ENCODE measurements at places on chromosomes 1 and 21.

DNA sequence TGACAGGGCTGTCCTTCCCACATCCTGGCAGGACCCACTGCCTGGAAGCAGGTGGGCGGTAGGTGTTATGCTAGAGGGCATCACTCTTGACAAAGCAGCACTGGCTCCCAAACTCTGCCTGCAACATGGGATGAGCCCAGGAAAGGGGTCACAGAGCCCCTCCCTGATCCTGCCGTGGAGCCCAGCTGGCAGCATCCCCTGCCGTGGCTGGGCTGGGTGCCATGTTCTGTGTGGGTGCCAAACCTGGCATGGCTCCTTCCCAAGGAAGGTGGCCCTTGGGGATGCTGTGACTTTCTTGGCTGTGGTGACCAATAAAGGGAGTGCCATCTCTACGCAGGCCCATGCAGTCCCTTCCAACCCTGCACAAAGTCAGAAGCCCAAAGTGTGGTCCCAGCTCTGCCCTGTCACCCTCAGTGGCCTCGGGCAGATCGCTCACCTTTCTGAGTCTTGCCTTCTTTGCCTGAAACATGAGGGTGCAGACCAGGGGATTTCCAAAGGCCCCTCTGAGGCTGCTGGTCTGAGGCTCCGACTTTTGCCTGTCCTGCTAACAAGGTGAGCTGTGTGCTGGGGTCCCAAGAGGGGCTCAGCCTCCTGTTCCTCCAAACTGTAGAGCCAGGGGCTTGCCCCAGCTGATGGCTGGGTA is 6.0 kb downstream of the CDK18 start:
- no peak for DNase-seq

- no peak for DNase-seq
These were observed 90.9 kb downstream of the LRRC8C start for GRCh38 chr1:89723863-89724262.

DNA sequence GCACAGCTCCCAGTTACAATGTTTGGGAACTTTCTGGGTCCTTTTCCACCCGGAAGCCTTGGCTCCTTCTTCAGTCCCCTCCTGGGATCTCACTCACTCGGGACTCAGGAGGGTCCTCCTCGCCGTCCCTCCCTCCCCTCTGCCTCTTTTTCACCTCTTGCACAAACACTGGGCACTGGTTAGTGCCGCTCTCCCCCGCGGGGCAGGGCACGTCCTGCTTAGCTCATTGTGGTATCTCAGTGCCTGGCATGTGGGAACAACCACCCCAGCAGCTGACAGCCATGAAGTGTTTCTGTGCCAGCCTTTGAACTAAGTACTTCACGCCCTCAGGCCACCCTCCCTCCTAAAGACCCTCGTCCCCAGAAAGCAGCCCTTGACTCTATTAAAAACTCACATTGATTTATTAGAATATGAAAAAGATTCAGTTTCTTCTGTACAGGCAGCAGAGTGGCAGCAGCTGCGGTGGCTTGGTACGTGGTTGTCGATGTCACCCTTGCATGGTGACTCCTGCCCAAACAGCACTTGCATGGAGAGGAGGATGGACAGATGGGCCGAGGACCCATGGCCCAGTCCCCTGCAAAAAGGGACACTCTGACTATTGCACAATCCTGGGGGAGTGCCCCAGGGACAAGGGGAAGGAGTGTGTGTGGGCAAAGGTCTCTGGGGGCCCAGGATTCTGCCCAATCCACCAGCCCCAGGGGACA is 56.3 kb downstream of the SLC9A1 start:
- no peak for DNase-seq

DNA sequence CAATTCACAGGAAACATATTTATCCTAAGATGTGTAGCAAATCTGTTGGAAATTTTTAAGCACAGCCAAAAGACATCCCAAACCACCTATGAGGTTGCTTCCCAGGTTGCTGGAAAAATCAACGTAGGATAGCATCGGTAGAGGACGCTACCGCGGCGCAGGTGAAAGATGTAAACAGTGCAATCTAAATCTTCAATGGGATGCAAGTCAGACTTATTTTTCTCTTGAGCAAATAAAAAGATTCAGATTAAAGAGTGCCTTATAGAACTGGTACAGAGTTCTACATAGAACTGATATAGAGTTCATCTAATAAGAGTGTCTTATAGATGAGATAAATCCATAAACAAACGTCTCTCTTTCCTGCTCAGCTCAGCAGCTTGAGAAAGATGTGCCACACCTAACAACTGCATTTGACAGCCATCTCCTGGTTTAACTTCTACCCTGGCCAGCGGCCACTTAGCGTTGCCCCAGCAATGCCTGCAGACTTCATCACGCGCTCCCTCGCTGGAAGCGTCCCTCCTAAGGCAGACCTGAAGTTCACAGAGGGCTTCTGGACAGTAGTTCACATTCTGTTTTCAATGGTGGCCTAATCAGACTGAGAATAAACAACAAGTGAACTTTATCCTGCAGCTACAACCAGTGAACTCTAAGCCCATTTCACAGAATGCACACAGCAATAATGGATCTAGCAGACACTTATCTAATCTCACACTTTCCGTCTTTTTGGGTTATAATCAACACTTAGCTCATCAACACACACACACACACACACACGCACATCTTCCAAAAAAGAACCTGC is 164.5 kb downstream of the TOMM20 start:
- peak; percentile 67 for DNase-seq

DNA sequence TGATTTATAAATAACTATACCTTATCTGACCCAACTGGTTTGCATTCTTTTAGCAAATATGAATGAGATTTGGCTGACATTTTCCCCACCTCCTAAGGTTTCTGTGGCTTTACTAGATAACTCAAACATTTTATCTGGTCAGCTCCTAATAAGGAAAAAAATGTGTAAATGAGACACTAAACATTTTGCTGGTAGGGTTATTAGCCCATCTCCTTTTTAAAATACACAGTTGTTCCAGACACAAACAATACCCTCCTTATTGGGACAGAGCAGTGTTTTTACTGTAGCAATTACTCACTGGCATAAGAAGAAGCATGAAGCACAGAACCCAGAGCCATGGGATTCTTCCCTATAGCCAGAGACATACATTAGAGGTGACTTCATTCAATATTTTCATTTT is 53.8 kb upstream of the NUF2 start:
- DNase-seq = no peak

GRCh38 chr21:24658026-24658425 is 949.3 kb downstream of the MRPL39 start:
- DNase-seq = no peak

- DNase-seq = no peak
These were observed 3.1 kb downstream of the C1orf216 start for GRCh38 chr1:35715568-35716002.

- DNase-seq = no peak
These were observed 731.6 kb upstream of the PTBP2 start for GRCh38 chr1:95990033-95990432.

Measured in suprapubic skin (tissue), 4 donors.